Activated T-cell treated with anti-CD3 and anti-CD28 coated beads for 24 hours (primary cell): ENCODE measurements at places on chromosomes 5 and 9.

GRCh38 chr9:4305065-4305985, 5.5 kb upstream of the GLIS3 start:
- DNase-seq: no peak

DNA sequence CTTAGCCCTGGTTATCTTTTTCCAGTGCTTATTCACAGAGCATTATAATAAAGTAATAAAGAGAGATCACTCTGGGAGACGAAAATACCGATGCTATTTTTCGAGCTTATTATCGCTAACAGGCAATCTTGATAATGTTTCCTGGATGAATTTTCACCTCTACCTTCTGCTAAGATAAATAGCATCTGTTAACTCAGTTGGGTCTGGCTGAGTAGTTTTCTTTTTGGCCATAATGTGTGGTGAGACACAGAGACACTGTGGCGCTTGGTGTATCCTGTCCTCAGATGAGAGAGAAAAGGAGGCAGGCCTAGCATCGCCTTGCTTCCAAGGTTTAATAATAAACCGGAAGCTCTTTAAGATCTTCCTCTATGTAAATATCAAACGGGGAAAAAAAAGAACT, 46.2 kb upstream of the CDH12 start:
- DNase-seq: no peak

DNA sequence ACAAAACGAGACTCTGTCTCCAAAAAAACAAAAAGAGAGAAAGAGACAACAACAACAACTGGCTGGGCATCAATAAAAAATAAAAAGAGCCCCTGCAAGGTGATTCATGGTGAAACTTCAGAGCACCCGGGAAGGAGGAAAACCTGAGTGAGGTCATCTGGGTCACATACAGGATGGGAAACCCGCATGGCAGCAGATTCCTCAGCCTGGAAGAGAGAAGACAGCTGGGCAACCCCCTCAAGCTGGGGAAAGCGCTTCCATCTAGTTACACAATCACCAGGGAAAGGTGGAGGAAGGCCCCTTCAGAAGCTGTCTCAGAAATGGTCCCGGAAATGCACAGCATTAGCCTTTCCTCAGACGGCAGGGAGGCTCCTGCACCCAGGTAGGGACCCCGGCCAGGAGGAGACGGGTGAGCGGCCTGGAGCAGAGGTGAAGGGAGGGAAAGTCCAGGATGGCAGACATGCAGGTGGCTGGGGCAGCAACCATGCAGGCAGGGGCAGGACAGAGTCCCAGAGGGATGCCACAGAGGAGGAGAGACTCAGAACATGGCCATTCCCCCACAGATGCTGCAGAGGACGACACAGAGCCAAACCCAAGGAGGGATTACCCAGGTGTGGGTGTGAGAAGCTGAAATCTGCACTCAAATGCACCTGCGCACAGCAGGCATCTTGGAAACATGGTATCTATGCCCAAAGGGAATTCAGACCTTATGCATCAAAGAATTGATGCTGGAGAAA, 29.4 kb downstream of the CAMSAP1 start:
- no peak for DNase-seq

GRCh38 chr5:18553269-18553668, 919.0 kb downstream of the TAF11L14 start:
- no peak for DNase-seq

DNA sequence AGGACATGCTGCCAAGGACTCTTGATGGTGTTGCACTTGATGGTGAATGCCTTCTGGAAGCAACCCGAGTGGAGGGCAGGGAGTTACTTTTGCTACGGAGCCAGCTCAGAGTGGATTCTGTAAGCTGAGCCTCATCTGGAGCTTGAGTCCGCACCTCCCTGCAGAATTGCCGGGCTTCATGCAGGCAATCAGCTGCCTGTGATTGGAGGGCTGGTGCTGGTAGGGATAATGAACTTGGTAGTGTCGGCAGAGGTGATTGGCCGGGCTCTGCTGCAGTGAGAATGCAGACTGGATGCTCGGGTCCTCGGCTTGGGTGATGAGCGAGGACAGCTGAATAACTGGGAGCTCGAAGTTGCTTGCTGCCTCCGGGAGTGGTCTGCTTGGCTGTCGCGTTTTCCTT, 23.1 kb downstream of the SLC25A25 start:
- DNase-seq: no peak

- DNase-seq: no peak
These were observed 21.8 kb downstream of the STK10 start for GRCh38 chr5:172166030-172166826.

DNA sequence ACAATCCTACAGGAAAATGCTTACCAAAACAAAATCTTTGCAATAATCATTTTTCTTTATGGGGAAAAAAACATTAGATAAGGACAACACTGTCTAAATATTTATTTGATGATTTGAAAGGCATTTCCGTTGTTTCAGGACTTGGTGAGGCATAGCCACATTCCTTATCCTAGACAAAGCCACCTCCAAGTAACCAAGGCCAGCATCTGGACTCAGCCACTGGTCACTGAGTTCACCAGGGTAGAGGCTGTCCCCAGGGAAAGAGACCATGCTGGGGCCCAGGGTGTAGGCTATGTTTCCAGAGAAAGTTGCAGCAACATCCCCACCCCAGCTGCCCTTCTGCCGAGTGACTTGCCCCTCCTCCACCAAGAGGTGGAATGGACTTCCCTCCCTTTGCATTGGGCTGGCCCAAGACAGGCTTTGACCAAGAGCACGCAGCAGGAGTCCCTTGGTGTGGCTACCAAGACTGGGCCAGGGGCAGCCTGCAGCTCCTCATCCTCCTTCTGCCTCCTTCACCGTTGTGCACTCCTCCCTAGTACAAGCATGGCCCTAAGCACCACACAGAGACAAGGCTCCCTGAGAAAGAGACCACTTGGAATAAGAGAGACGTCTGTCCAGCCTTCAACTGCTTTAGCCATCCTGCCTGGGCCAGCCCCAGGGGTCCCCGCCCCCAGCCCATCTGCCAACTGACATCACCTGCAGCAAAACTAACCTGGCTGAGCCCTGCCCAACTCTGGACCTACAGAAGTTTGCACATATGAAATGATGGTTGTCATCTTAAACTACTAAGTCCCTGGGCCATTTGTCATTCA, 68.1 kb upstream of the SPIN1 start:
- DNase-seq: no peak

- DNase-seq: no peak
These were observed 340.7 kb downstream of the ENC1 start for GRCh38 chr5:74299833-74300232.

GRCh38 chr5:128408622-128409021, 129.4 kb downstream of the FBN2 start:
- DNase-seq: no peak

GRCh38 chr5:1543398-1544293, 19.9 kb upstream of the LPCAT1 start:
- no peak for DNase-seq

DNA sequence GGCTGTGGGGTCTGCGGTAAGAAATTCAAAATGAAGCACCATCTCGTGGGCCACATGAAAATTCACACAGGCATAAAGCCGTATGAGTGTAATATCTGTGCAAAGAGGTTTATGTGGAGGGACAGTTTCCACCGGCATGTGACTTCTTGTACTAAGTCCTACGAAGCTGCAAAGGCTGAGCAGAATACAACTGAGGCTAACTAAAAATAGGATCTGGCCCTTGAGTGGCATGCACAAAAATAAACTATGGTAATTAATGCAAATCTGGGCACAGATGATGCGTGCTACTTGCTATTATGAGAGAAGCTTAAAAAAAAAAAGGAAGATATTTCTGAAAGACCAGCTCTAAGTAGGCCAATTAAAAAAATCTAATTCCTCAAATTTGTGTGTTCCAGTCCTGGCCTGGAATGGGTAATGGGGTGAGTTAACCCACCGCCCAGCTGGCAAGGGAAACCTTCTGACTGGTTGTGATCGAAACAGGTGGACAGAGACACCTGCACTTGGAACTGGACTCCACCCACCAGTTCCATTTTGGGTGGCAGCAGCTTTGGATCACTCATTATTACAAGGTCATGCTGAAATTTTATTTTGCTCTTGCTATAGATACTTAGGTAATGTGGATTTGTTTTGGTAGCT, 26.6 kb upstream of the ZBTB34 start:
- no peak for DNase-seq

GRCh38 chr5:169881702-169882303, 98.5 kb downstream of the INSYN2B start:
- no peak for DNase-seq

DNA sequence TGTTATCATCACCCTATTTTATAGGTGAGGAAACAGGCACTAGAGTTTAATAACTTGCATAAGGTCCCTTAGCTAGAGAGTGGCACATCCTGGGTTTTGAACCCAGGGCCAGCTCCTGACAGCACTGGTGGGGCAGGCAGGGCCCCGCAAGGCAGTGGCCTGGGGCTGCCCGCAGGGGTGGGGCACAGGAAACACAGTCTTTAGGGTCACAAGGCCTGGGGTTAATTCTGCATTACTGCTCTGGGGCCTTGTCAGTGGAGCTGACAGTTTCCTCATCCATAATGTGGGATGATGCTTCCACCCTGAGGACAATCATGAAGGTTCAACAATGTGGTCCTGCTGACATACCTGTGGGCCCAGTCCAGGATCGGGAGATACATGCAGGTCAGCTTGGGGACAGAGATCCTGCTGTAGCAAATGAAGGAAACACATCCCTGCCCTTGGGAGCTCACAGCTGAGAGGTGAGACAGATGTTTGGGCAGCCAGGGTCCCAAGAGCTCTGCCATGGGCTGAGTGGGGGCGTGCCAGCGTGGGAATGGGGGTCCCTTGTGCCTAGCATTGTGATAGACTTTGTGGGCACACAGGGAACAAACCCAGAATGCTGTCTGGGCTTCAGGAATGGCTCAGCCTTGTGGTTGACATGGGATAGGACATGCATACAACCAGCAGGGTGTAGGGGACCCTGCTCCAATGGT, 14.7 kb downstream of the FGF18 start:
- DNase-seq: no peak

GRCh38 chr5:53713978-53714666, 153.7 kb downstream of the NDUFS4 start:
- no peak for DNase-seq

GRCh38 chr9:99852617-99853016, 30.9 kb downstream of the NR4A3 start:
- no peak for DNase-seq

DNA sequence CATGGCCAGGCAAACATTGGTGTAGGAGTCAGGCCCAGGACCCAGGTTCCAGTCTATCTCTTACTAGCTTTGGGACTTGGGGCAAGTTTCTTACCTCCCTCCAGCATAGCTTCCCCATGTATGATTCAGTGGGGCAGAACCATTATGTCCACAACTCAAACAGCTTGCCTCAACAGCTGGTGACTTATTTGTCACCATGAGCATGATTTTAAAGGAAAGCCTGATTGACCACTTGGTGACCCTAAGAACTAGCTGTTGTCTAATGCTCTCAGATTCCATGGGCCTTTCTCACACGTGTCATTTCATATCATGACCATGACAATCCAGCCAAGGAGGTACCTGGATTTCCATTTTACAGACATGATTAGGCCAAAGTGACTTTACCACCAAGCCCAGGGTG, 126.4 kb downstream of the TTLL11 start:
- no peak for DNase-seq

GRCh38 chr9:83138422-83139135, 75.6 kb upstream of the RASEF start:
- DNase-seq: no peak

DNA sequence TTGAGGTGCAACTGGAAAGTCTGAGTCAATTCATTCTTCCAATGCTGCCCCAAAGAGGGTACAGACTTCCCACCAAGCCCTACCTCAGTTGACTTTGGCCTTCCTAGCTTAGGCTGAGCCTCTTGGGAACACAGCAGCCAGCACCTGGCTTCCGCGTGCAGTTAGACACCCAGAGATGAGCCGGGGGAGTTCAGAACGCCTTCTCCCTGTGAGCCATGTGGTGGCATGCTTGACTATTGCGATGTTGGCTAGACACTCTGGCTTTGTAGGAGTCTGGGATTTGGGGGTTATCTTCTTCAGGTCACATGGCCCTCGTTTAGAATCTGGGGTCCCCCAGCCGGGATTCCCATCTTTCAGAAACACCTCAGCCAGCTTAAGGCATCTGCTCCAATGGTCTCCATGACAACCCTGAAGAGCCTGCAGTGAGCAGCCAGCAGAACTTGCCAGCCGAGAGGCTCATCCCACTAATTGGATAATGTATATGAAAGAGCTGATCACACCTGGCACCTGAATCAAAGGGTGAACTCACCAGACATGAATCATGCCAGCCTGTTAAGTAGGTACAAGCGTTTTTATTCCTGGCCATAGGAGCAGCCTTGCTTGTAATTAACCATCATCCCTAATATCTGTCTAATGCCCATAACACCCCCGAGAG, 167.5 kb downstream of the SYK start:
- no peak for DNase-seq

- no peak for DNase-seq
These were observed 7.1 kb downstream of the SPARC start for GRCh38 chr5:151679421-151680155.

DNA sequence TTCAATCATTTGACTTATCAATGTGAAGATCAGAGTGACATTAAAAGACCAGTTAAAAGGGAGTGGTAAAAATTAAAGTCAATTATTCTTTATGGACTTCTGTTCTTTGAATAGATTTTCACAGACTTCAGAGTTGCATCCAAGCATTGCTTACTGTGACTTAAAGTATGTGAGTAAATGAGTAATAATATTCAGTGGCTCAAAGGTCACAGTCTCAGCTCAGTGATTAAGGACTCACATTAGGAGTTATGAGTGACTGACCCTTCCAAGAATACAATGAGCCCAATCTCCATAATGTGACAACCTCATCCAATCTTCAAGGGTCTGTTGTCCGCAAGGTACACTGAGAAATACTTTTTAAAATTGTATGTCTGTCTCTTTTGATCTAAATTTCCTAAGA, 811.2 kb downstream of the BRINP1 start:
- no peak for DNase-seq

- DNase-seq: no peak
These were observed 594.5 kb upstream of the ARRDC3 start for GRCh38 chr5:91977579-91977978.

- no peak for DNase-seq
These were observed 155.5 kb upstream of the WWC1 start for GRCh38 chr5:168135897-168136296.

GRCh38 chr9:130382636-130383349, 62.0 kb upstream of the ASS1 start:
- no peak for DNase-seq

- DNase-seq: no peak
These were observed 45.2 kb upstream of the ANKRD31 start for GRCh38 chr5:75281716-75282465.
